Retinal pigment epithelial cell (primary cell): ENCODE measurements at places on chromosomes 1 and 21.

GRCh38 chr1:153960206-153960605 lies 1.8 kb upstream of the CRTC2 start:
- DNase-seq: no peak

DNA sequence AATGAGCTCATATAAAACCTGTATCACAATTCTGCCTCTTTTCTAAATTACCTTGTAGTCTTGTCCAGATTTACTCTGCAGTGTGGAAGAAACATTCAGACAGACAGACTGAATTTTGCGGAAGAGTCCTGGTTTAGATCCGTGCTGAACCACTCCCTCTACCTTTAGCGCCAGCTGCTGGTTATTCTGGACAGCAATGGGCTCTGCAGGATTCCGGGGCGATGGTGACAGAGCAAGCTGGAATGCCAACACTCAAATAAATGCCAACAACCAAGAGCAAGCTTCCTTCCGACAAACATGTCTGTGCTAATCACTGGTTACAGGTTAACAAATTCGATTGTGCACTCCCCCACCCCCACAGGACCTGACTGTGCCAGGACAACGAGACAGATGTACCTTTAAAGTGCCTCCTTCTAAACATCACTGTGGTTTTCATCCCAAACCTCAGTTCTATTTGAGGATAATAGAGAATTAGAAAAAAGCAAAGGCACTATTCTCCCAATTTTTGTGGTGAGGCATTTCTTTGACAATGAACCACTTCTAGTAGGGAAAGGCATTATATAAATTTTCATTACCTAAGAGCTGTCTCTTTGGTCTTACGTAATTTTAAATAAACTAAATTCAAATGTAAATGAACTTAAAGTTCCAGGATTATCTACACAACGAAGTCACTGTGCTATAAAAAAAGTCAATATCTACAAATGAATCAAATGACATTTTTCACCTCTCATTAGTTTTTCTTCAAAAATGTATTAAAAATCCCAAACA lies 90.4 kb downstream of the INTS7 start:
- no peak for DNase-seq

DNA sequence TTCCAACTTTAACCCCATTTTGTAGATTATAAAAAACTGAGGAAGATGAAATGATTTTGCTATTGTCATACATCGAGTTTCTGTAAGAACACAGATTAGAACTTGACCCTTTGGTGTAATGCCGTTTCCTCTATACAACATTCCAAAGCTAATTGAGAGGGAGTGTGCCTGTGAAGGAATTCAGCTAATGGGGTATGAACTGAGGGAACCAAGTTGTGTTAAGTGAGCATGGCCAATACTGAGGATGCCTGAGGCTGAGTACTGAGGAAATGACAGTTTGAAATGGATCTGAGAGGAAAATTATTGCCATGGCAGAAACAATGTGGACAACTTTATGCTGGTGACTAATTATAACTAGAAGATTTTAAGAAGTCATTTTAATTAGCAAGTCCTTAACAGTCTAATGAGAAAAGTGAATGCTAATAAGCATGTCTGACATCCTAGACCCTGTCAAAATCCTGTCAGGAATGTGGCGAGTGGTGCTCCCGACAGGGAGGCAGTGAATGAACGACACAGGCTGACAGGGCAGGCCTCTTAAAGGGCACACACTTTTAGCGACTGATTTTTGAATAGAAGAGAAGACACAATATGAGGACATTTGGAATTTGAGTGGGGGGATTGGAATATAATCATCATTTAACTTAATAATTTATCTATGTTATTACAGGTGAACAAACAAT lies 262.5 kb downstream of the HLX start:
- peak; percentile 72 for DNase-seq

GRCh38 chr1:86552376-86552775 lies 5.5 kb downstream of the CLCA4 start:
- DNase-seq: no peak

- no peak for DNase-seq
These were observed 168.1 kb downstream of the AMY1C start for GRCh38 chr1:103917795-103918194.

GRCh38 chr1:77900687-77901293 lies 12.4 kb downstream of the NEXN start:
- DNase-seq: peak; percentile 37

DNA sequence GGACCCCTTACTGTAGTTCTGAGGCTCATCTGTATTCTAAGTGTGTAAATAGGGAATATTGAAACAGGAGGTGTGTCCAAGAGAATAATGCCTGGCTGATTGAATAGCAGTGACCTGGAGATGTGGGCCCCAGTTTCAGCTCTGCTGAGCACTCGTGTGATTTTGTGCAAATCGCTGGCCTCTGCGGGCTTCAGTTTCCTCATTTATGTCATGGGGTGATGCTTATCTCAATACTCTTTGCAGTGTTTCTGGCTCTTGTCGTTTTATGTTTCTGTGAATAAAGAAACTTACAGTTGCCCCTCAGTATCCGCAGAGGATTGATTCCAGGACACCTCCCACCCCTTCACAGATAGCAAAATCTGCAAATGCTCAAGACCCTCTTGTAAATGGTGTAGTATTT lies 5.0 kb downstream of the COG2 start:
- no peak for DNase-seq

DNA sequence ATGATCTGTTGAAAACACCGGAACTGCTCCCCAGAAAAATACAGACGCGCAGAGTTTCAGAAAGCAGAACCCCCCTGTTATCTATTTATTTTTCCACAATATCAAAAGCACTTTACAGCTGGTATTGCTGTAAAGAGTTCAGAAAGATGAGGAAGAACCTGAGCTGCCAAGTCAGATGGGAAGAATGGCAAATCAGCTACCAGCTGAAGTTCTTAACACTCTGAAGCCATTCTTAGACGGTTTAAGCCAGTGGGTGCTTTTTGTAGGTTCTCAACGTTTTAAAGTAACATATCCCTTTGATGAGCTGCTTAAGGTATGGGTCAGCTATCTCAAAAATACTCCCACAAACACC lies 714 bp upstream of the AKIRIN1 start:
- no peak for DNase-seq

GRCh38 chr1:186155594-186155993 lies 219.5 kb downstream of the TPR start:
- DNase-seq: peak; percentile 41

GRCh38 chr1:11730429-11730891 lies 5.5 kb upstream of the AGTRAP start:
- DNase-seq: no peak

GRCh38 chr1:219669556-219669955 lies 56.7 kb upstream of the ZC3H11B start:
- DNase-seq: no peak

- DNase-seq: no peak
These were observed 81.8 kb downstream of the PEX14 start for GRCh38 chr1:10556430-10557005.

DNA sequence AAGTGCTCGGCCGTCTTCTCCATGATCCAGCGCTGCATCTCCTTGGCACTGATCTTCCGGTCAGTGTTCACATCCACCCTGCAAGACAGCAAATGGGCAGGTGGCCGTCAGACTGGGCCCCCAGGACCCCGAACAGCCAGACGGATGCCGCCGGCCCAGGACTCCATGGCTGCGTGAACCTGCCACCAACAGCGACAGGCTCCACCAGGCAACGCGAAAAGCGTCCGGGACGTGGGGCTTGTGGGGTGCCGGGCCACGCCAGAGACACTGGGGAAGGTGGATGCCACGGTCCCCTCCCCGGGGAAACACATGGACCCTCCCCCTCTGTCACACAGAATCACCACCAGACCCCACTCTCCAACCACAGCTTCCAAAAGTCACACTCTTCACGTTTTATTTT lies 7.9 kb downstream of the SDF4 start:
- no peak for DNase-seq

DNA sequence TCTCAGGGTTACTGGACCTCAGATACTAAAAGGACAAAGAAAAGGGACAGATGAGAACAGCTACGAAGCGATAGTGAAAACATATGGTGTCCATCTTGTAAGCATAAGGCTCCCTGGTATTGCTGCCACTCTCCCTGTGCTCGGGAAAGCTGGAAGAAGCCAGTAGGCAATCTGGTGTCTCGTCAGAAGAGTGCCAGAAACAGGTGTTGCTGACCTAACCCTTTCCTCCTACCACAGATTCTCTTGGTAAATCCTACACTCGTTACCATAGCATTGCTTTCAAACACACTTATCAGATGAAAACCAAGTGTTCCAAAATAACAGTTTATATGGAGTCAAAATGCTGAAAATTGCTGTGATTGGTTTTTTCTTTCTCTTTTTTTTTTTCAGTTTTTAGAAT lies 146.3 kb downstream of the NRIP1 start:
- no peak for DNase-seq

GRCh38 chr1:221900678-221901077 lies 158.8 kb upstream of the DUSP10 start:
- no peak for DNase-seq

- no peak for DNase-seq
These were observed 12.3 kb downstream of the NCF2 start for GRCh38 chr1:183577897-183578465.

GRCh38 chr1:166273618-166274017 lies 106.8 kb upstream of the FAM78B start:
- DNase-seq: no peak

GRCh38 chr1:76314730-76315129 lies 240.2 kb downstream of the ST6GALNAC3 start:
- DNase-seq: no peak

DNA sequence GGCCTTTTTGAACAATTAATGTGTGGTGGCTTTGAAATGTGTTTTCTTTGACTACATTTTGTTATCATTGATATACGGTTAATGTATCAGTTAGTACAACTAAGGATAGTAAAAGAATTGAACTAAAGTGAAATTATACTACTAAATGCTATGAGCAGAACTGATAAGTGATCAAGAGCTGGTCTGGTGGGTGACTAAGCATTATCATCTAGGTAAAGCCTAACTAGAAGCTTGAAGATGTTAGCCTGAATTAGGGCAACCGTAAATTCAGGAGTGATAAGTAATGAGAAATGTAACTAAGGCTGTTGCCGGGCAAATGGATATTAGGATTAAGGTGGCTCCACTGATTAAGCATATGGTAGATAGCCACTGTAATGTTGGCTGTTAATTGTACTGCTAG lies 16.0 kb upstream of the GCLM start:
- no peak for DNase-seq

DNA sequence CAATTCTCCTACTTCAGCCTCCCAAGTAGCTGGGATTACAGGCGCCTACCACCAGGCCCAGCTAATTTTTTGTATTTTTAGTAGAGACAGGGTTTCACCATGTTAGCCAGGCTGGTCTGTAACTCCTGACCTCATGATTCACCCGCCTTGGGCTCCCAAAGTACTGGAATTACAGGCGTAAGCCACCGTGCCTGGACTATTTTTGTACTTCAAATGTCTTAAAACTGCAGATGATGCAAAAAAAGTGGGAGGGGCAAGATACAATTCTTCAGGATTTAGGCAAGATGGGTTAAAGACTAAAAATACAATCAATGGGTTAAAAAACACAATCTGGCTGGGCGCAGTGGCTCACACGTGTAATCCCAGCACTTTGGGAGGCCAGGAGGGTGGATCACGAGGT lies 4.7 kb downstream of the SCAF4 start:
- DNase-seq: no peak

- DNase-seq: no peak
These were observed 53.0 kb upstream of the SPATA6 start for GRCh38 chr1:48524892-48525467.

GRCh38 chr1:25926731-25927496 lies 20.7 kb upstream of the STMN1 start:
- DNase-seq: no peak

GRCh38 chr1:9691108-9691445 lies 39.5 kb downstream of the PIK3CD start:
- DNase-seq: no peak

DNA sequence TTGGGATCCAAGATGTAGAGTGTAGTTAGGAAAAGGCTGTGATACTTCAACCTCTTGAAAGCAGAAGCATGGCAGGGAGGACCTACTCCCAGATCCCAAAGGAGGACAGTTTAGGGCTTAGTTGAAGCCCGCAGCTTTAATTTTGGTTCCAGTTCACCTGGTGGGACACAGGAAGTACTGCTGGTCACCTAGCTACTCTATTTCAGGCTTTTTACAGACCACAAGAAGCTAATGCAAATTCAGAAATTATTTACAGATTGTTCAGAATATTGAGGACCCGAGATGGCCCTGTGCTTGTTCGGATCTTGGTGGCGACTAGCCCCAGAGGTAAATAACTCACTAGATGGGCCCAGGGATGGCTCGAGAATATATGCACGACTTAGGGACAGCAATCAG lies 6.4 kb upstream of the SMCP start:
- no peak for DNase-seq

DNA sequence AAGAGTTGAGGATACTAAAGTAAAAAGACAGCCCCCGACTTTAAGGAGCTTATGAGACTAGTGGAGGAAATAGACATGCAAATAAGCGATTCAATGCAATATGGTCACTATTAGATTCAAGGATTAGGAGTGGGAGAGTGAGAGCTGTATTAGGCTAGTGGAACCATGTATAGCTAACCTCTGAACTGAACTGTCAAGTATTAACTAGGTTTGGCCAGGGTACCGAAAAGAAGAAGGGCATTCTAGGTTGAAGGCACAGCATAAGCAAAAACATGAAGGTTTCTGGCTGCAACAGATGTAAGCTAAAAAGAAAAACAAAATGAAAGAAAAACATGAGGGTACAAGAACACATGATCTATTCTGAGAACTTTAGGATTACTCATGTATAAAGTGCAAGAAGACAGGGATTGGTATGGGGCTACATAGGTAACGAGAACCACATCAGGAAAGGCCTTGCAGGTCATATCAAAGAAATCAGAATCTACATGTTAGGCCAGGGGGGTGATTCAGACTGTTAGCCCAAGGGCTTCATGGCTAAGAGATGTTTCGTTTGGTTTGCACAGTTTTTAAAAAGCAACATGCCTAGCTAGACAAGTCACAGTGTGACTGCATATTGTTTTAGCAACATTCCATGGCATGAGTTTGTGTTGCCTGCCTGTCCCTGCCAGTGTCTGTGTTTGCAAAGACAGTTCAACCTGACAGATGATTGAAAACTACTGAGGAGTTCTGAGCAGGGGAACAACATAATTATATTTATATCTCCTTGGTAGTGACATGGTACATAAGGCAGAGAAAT lies 54.4 kb upstream of the HAO2 start:
- DNase-seq: no peak

- DNase-seq: no peak
These were observed 45.6 kb downstream of the PBX1 start for GRCh38 chr1:164604541-164604940.

DNA sequence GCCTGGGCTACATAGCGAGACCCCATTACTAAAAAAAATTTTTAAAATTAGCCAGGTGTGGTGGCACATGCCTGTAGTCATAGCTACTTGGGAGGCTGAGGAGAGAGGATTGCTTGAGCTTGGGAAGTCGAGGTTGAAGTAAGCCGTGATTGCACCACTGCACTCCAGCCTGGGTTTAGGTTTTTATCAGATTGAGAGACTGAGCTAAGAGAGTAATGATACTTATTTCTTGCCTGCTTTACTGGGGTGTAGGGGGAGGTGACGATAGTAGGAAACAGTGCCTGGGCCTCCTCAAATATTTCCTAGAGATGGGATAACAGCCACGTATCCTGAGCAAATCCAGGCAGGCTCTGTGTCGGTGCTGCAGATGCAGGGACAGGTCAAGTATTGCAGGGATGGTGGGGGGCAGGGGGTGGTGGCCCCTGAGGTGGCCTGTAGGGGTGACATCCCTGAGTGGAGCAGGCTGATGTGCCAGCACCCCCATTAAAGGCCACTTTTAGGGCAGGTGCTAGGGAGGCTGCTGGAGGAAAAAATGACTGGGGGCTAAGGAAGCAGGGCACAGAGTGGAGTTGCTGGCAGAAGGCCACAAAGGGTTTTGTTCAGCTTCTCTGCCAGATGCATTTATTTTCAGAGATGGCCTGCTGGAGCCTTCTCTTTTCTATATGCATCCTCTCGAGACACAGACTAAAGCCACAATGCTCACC lies 130.5 kb downstream of the RHOU start:
- DNase-seq: no peak
